Breast epithelium (tissue), 4 donors: ENCODE measurements at places on chromosomes 12 and 14. TPM values are rescaled to one million over a fixed set of nuclear protein-coding genes. Genes with fewer than 3 reads are reported as not detected.
A peak's percentile ranks its signal among the peaks of the same experiment; 100 is the strongest.

DNA sequence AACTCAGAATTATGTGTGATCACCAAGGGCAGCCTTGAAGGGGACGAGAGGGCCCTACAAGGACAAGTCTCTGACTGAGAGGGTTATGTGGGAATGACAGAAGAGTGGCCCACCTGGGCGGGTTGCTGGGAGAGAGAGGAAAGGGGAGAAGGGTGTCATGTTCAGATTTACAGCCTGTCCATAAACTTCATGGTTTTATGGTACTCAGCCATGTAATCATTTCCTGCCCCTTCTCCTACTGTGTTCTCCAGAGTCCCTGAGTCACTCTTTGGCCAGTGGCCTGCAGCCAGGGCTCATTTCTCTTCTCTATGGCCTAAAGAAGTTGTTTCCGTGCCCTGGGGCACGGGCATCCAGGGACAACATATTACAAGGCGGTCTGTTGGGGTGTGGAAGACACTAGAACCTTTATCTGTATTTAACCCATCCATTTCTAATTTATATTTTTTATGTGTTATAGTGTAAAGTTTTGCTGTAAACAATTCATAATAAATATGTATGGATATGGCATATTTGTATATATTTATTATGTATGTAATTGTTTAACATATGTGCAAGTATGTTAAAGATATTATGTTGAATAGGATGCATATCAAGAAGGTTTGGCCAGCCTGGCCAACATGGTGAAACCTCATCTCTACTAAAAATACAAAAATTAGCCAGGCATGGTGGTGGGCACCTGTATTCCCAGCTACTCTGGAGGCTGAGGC lies 26.9 kb downstream of the DDX47 start:
- no peaks in the 10 kb centered on the region for H3K27me3 ChIP-seq
- H3K36me3 ChIP-seq, result no peaks in the 10 kb centered on the region
- H3K4me1 ChIP-seq, result no peaks in the 10 kb centered on the region
- peak overlapping the region; percentile 21 for H3K27ac ChIP-seq
- DNase-seq, result peak; percentile 36

DNA sequence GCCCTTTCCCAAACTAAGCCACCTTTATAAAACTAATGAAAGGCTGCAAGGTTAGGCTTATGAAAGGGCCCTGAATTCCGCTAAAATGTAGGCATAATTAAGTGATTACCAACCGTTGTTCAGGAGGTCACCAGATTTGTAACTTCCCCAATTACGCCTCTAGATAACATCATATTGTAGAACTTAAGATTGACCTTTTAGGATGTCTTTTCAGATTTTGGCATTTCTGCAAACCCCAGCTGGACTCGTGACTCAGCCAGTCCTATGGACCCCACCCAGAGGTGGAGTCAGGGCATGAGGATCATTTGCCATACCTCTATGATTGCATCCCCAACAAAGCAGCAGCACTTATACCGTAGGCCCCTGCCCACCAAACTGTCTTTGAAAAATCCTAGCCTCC lies 3.7 kb upstream of the LPCAT3 start:
- H3K4me3 ChIP-seq, result no peak overlapping the region
- DNase-seq, result no peak
- peaks cover 6% of the 10 kb centered on the region for H3K4me1 ChIP-seq
- no peaks in the 10 kb centered on the region for H3K36me3 ChIP-seq
- H3K27ac ChIP-seq, result no peak overlapping the region

GRCh38 chr14:71698673-71699072 lies 233.6 kb upstream of the RGS6 start:
- no peaks in the 10 kb centered on the region for H3K27me3 ChIP-seq
- H3K4me3 ChIP-seq, result no peak overlapping the region
- H3K27ac ChIP-seq, result no peak overlapping the region
- H3K4me1 ChIP-seq, result no peaks in the 10 kb centered on the region
- no peaks in the 10 kb centered on the region for H3K36me3 ChIP-seq

- H3K4me1 ChIP-seq, result no peaks in the 10 kb centered on the region
- H3K36me3 ChIP-seq, result no peaks in the 10 kb centered on the region
- H3K27ac ChIP-seq, result no peak overlapping the region
- H3K27me3 ChIP-seq, result no peaks in the 10 kb centered on the region
Observed at GRCh38 chr12:94674835-94675234, 24.5 kb upstream of the TMCC3 start.

The EIF2S1 gene
- 107 TPM for total RNA-seq

The SAMD4A gene
- 36.2 TPM for total RNA-seq

The RNF41 gene
- total RNA-seq, result 86.6 TPM

- no peak for DNase-seq
- H3K4me1 ChIP-seq, result no peaks in the 10 kb centered on the region
- no peak overlapping the region for H3K4me3 ChIP-seq
- no peaks in the 10 kb centered on the region for H3K36me3 ChIP-seq
Observed at GRCh38 chr12:12499909-12500604, 62.6 kb downstream of the DUSP16 start.

The C12orf54 gene
- not detected for total RNA-seq

DNA sequence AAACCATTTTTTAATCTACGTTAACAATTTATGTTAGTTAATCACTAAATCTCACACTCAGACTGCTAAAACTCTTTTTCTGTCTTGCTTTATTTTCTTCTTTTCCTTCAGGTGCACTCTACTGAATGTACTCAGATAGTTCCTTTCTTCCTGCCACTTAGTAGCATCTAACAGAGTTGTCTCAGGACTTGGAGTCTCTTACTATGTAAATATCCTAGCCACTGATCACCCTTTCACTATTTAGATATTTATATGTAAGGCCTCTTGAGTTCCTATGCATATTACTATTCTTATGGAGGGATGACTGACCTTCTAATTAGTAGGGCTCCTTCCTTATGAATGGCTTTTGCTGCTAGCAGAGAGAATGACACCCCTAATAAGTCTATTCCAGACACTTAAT lies 586.3 kb downstream of the RERGL start:
- H3K36me3 ChIP-seq, result no peaks in the 10 kb centered on the region
- no peaks in the 10 kb centered on the region for H3K4me1 ChIP-seq
- H3K4me3 ChIP-seq, result no peak overlapping the region
- no peak overlapping the region for H3K27ac ChIP-seq
- H3K27me3 ChIP-seq, result no peaks in the 10 kb centered on the region

DNA sequence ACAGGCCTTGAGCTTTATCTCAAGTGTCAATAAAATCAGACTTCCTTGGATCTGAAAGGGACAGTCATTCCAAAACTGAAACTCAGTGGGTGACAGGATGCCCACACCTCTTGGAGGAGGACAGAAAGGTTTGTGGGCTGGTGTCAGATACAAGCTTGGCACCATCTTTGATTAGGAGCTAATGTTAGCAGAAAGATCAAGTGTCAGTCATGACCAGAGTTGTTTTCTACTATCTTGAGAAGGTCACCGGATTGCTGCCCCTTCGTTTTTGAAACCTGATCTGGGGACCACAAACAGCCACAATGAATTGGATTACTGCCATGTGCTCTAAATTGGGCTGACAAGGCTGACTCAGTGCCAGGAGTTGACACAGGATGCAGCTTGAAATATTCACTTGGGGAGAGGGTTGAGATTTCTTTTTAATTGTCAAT lies 88.3 kb downstream of the OTOGL start:
- no peaks in the 10 kb centered on the region for H3K36me3 ChIP-seq
- no peaks in the 10 kb centered on the region for H3K4me1 ChIP-seq
- no peaks in the 10 kb centered on the region for H3K27me3 ChIP-seq
- H3K4me3 ChIP-seq, result no peak overlapping the region

GRCh38 chr14:100765991-100766390 lies 39.3 kb downstream of the DLK1 start:
- no peak overlapping the region for H3K27ac ChIP-seq
- H3K4me3 ChIP-seq, result no peak overlapping the region
- H3K27me3 ChIP-seq, result peaks cover 4% of the 10 kb centered on the region
